Astrocyte of the spinal cord (primary cell): ENCODE measurements at places on chromosomes 3 and 15.
A peak's percentile ranks its signal among the peaks of the same experiment; 100 is the strongest.

- no peak for DNase-seq
Observed at GRCh38 chr3:120652281-120652680, 29.8 kb downstream of the HGD start.

DNA sequence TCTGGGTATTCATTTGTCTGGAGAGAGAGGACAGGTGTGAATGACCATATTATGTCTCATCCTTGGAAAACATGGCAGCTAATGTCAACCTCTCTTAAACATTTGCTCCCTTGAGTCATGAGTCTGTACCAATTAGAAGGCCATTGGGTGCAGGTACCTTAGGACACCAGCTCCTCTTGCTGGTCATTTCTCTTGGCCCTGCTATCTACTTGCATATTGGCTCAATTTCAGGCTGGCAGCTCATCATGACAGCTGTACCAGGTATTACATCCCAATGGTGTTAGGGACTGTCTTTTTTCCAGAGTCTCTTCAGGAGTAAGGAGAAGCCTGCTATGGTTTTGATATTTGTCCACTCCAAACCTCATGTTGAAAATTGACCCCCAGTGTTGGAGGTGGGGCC lies 92.2 kb upstream of the ANKRD28 start:
- no peak for DNase-seq

DNA sequence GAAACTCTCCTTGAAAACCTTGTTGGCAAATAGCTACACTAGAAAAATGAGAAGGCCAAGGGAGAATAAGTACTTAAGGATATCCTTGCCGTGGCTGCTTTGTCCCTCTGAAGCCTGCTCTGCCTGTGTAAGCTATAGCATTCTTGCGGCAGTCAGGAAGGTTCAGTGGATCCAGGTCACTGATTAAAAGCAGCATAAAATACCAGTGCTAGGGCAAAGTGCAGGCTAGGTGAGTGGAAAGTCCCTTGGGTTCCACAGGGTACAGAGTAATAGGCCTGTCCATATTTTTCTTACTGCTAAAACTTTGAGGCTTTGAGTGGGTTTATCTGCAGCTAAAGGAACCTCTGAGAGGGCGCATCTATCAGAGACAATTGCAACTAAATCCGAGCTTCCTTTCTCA lies 10.3 kb downstream of the CXCR6 start:
- DNase-seq, result no peak

- DNase-seq, result peak; percentile 17
Observed at GRCh38 chr3:23406601-23407000, 203.5 kb downstream of the UBE2E2 start.

DNA sequence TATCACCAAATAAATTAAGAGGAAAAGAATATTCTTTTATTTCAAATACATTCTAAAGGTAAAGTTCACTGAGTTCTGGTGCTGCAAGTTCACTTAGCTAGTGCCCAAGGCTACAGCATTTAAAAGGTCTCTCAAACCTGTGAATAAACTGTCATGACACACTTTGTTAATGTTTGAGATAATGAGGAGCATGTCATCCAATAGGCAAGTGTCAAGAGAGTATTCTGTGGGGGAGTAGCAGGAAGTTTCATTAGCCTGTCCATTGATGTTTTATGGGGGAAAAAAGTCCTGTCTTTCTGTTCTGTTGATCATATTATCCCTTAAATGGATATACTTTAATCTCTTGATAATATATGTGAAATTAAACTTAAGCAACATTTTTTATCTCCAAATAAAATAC lies 4.0 kb downstream of the SPESP1 start:
- no peak for DNase-seq

- DNase-seq, result peak; percentile 90
Observed at GRCh38 chr3:30625541-30626438, 19.4 kb downstream of the TGFBR2 start.

DNA sequence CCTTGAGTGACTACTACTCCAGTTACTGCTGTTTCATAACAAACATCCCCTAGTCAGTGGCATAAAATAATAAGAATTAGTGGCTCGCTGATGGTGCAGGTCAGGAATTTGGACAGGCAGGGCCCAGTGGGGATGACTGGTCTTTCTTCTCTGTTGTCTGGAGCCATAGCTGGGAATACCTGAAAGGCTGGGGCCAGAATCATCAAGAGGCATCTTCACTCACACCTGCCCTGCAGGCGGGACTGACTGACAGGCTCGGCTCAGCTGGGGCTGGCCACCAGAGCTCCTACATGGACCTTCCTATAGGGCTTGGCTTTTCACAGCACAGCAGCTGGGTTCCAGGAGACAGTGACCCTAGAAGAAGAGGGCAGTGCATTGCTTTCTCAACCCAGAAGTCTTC lies 148.8 kb upstream of the ATP10A start:
- no peak for DNase-seq

GRCh38 chr3:47583320-47584075 lies 4.8 kb upstream of the CSPG5 start:
- no peak for DNase-seq

DNA sequence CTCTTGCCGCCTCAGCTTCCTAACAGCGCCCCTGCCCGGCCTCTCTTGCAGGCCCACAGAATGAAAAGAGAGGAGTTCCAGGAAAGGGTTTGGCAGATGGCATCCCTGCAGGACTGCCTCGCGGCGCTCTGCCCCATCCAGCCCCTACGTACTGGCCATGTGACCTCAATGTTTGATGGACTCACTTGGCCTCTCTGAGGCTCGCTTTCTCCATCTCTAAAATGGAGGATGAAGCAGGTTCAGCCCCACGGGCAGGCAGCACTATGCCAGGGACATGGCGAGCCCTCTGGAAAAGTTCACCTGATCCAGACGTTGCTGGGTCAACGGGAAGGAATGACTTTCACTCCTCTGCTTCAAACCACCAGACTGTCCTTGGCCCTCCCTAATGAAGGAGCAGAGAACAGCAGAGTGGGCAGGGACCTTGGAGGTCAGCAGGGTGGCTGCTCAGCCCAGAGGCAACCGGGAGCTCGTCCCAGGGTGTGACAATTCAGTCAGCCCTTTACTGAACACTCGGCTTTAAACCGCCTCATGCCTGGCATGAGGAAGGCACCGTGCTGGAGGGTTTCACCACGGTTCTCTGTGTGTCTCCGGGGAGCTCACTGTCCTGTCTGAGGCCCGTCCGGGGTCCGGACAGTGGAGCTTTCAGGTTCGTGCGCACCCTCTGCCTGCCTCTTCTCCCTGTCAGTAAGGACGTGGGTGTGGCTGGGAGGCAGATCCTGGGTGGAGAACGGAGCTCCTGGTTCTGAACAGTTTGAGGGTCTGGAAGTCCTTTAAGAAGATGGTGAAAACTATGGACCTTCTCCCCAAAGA lies 101.3 kb downstream of the LINGO1 start:
- DNase-seq, result no peak

DNA sequence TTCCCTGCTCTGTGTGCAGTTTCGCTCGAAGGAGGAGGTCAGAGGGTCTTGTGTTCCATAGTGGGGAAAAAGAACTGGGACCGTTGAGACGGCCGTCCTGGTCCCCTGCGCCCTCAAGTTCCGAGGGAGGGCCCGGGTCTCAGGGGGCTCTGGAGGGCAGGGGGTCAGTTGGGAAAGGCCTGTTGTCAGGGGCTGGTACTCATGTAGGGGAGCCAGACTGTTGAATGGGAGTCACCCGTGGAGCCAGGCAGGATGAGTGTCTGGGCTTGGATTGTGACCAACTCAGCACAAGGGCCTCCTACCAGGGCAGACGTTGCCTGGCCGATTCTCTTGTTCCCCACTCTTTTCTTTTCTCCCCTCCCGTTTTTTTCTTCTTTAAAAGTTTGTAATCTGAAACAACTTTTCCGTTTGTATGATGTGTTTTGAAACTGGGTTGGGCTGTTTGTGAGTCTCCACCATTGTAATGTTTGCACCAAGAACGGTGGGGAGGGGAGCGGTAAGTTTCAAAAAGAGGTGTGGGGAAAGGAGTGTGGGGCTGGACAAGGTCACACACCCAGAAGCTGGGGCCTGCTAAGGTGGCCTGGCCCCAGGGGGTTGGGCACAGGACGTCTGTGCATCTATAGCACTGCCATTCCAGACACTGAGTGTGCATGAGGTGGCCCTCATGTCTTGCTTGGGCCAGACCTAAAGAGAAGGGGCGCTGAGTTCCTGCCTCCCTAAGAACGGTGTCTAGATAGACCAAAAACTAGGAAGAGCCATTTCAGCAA lies 1.1 kb downstream of the CMTM7 start:
- peak; percentile 67 for DNase-seq

DNA sequence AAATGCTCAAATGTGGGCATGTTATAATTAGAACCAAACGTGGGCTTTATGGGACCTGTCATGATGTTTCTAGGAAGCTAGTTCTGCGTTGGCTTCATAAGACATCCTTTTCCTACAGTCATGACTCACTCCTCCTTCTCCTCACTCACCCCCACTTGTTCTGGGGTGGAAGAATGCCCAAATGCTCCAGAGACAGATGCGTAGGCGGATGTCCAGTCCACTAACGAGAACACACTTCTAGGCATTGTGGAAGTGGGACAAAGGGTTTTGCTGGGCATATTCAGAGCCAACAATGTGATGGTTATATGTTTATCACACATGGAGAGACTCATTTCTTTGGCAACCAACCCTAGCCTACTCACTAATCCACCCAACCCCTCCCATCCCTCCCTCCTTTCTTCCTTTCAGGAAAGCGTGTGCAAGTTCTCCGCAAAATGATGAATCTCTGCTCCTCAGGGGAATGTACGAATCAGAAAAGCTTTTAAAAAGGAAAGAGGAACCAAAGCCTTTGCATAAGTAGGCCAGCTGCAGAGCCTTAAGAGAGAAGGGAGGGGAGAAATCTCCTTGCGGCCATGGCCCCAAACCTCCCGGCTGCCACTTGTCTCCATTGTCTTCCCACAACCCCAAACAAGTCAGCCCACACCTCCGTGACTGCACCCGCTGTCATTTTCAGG lies 123.0 kb upstream of the SPRED1 start:
- peak; percentile 99 for DNase-seq

DNA sequence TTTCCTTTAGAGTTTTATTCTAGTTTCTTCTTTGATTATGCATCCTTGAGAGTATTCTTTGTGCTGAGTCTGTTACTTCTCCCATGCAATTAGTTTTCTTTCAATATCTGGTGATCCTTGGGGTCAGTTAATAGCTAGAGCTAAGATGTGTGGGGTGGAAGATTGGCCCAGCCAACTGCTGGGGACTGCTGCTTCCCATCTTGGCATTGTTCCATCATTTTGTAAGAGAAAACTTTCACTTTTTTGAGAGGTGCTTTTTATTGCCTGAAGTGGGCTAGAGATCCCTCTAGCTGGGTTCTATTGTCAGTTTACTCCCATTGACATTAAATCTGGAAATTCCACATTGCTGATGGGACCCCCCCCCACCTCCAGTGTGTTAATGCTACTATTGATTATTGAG lies 15.4 kb downstream of the BCL2L10 start:
- DNase-seq, result no peak

GRCh38 chr3:113534365-113534764 lies 2.0 kb downstream of the SIDT1 start:
- no peak for DNase-seq

GRCh38 chr3:88785841-88786240 lies 321.6 kb upstream of the EPHA3 start:
- DNase-seq, result no peak

- DNase-seq, result peak; percentile 100
Observed at GRCh38 chr3:49786357-49787181, at the start of gene IP6K1. TSS of gene IP6K1 (minus strand) at chr3:49786542. CDS start at chr3:49748040, 38,502 bp downstream.

- DNase-seq, result no peak
Observed at GRCh38 chr3:139480585-139480984, 4.3 kb upstream of the RBP2 start.

GRCh38 chr3:79598594-79598993 lies 169.2 kb downstream of the ROBO1 start:
- DNase-seq, result no peak

DNA sequence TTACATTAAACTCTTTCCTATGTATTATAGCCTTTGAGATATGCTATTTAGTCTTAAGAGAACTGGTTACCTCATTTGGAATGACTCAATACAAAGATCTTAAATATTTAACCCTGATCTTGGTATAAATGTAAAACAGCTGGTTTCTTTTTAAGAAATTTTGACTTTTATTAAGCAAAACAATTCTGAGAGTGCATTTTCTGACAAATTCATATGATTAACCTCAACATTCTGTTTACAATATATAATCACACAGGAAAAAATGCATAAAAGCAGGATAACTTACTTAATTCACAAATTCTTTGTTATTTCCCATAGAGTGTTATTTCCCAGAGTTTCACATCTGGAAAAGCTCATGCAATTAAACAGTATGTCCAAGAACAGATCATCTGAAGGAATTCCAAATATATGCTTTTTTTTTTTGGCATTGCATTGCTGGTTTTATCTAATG lies 400.4 kb upstream of the THBS1 start:
- DNase-seq, result peak; percentile 55

DNA sequence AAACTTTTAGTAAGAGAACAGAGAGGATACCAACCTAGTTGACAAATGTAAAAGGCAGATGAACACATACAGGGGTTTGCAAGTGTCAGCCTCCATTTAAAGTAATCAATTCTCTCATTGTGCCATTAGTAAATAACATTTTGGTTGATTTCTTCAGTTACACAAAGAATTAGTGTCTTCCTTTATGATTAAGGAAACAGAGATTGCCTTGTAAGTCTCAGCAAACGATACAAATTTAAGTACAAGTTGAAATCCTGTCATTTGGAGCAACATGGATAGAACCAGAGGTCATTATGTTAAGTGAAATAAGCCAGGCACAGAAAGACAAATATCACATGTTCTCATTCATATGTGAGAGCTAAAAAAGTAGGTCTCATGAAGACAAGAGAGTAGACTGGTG lies 26.1 kb downstream of the MYO5A start:
- DNase-seq, result no peak

DNA sequence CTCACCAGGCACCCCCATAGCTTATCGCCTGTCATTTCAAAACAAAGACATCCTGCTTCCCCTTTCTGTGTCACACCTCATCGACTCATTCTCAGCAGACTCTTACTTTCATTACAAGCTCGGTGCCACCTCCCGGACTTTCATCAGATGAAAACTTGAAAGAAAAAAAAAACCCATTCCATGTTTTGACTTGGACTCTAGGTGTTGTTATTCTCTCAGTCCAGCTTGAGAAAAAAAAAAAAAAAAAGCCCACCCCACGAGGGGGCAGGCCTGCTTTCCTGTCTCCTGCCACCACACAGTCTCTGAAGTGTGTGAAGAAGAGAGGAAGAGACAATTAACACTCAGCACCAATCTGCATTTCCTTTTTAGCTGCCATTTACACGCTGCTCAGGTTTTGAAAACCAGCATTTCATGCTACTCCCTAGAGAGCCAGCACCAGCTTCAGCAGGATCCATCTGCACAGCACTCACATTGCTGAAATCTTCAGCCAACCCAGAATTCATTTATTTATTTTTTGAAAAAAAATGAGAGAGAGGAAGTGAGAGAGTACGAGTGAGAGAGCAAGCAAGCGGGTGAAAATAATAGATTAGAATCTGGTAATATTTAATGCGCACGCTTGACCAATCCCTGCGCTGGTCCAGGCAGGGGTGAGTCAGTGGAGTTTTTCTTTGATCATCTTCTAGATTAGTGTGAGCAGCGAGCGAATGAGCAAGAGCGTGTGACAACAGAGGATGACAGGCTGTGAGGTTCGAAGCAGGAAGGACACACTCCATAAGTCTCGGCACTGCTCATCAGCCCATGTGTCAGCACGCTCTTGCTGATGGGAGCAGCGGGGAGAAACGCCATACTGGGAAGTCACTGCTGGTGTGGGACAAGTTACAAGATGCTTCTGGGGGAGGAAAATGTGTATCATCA lies 23.5 kb downstream of the ZNF80 start:
- DNase-seq, result peak; percentile 84

- DNase-seq, result no peak
Observed at GRCh38 chr15:95176794-95177577, 945.6 kb downstream of the MCTP2 start.

GRCh38 chr15:37134244-37134643 lies 33.9 kb upstream of the MEIS2 start:
- DNase-seq, result no peak

- DNase-seq, result peak; percentile 40
Observed at GRCh38 chr3:65927576-65927975, 111.1 kb downstream of the MAGI1 start.
